Right atrium auricular region (tissue), 2 donors: ENCODE measurements at places on chromosomes 7 and 10.

DNA sequence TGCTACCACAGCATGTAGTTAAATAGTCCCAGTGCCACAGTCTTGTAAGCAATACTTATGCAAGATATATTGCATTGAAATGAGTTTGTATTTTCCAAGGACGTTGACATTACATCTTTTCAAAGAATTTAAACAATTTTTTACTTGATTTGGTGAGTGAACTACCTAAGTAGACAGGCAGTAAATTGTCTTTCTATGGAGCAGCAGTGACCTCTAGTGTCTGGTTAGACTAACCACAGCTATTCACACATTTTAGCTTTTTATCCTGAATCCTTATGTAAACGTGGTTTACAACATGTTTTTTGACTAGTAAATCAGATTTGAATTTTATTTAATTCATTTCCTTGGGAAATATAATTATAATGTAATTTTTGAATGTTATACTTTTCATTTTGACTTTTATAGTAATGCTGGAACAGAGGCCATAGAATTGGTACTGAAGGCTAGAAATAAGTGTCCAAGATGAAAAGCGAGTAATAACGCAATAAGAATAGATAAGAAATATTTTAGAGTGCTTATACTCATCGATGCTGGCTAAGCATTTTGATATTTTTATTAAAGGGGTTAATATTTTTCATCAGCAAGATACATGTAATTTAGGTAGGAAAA is 5.6 kb downstream of the LRRTM3 start:
- DNase-seq = no peak

DNA sequence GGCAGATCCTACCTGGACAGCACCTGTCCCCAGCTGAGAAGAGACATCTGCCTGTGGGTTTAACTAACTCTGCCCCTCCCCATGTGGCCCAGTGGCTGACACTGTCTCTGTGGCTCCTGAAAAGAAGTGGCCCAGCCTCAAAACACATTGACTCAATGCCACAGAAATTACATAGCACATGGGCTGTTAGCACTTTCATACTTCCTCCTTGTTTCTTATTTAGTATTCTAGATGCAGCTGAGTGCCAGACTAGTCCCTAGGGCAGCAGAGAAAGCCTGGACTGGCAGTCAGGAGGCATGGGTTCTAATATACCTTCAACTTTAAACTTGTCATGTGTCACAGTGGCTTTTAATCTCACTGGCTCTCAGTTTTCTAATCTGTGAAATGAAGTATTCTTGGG is 171.0 kb downstream of the TRIL start:
- no peak for DNase-seq

- DNase-seq = no peak
Measured at GRCh38 chr7:146510088-146510680, 393.6 kb downstream of the CNTNAP2 start.

DNA sequence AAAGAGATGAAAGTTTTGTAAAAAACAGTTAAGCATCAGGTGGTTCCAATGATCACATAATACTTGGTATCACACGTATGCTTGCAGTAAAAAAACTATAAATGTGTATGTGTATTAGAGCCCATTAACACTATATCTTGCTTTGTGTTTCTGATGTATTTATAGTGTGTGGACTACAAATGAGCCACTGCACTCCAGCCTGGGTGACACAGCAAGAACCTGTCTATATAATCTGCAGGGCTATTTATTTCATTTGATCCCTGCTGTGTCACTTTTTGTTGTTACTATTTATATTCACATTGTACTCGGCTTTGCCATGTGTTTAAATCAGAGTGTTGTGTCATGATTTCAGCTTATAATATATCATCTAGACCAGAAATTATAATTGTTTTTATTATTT is 487.8 kb upstream of the TEX47 start:
- no peak for DNase-seq
